ENCODE measurements at places on chromosomes 12 and 14. TPM values are rescaled to one million over a fixed set of nuclear protein-coding genes. Genes with fewer than 3 reads are reported as not detected.

Gene STRN3
- polyA plus RNA-seq, result 14.8 TPM

Gene CISTR
- polyA plus RNA-seq, result not detected

Gene ABCC9
- 11.7 TPM for polyA plus RNA-seq

Gene TXNDC16
- 2.6 TPM for polyA plus RNA-seq

Gene FGF23
- polyA plus RNA-seq, result not detected

Gene CELA1
- not detected for polyA plus RNA-seq

Gene KLRF2
- polyA plus RNA-seq, result not detected

Gene RAD9B
- polyA plus RNA-seq, result 0.13 TPM

Gene LHX5
- 0.10 TPM for polyA plus RNA-seq

Gene IL22
- polyA plus RNA-seq, result not detected

Gene RARG
- 31.0 TPM for polyA plus RNA-seq

Gene CEBPE
- polyA plus RNA-seq, result 2.8 TPM

Gene AKAP5
- polyA plus RNA-seq, result 0.16 TPM

Gene HHIPL1
- 1.1 TPM for polyA plus RNA-seq

Gene OAS1
- polyA plus RNA-seq, result 6.6 TPM

Gene HCAR1
- 3.0 TPM for polyA plus RNA-seq

Gene LRIG3
- polyA plus RNA-seq, result 8.0 TPM

Gene TSPAN8
- 38.5 TPM for polyA plus RNA-seq

Gene RNASE4
- 117 TPM for polyA plus RNA-seq

Gene LBHD2
- 3.6 TPM for polyA plus RNA-seq

Gene CATSPERB
- 11.4 TPM for polyA plus RNA-seq

Gene JAG2
- 8.8 TPM for polyA plus RNA-seq

Gene ZBTB42
- polyA plus RNA-seq, result 2.8 TPM

Gene FITM1
- polyA plus RNA-seq, result not detected

Gene TAS2R13
- polyA plus RNA-seq, result not detected

Gene PMCH
- not detected for polyA plus RNA-seq

Gene RNU4-1
- not detected for polyA plus RNA-seq

Gene ANKRD33
- polyA plus RNA-seq, result not detected

Gene BEGAIN
- polyA plus RNA-seq, result 0.85 TPM

Gene ADAM21
- 0.03 TPM for polyA plus RNA-seq

Gene RPS26
- 1,152 TPM for polyA plus RNA-seq

Gene COCH
- 3.3 TPM for polyA plus RNA-seq

Gene AMIGO2
- polyA plus RNA-seq, result 3.6 TPM

Gene TSPAN11
- 0.89 TPM for polyA plus RNA-seq

Gene BIN2
- polyA plus RNA-seq, result 8.4 TPM

Gene WASHC4
- 12.8 TPM for polyA plus RNA-seq

Gene HOXC10
- polyA plus RNA-seq, result 0.22 TPM

Gene PLCZ1
- not detected for polyA plus RNA-seq

Gene SLC5A8
- polyA plus RNA-seq, result not detected

Gene ASCL1
- not detected for polyA plus RNA-seq

Gene POLE
- polyA plus RNA-seq, result 13.7 TPM

Gene SMAGP
- 12.9 TPM for polyA plus RNA-seq

Gene PDE3A
- 2.0 TPM for polyA plus RNA-seq

Gene ASIC1
- polyA plus RNA-seq, result 0.38 TPM

Gene KLRG1
- polyA plus RNA-seq, result 0.87 TPM

Gene CAPZA3
- polyA plus RNA-seq, result not detected

Gene LRP1-AS
- polyA plus RNA-seq, result not detected

Gene PTCSC3
- polyA plus RNA-seq, result not detected

Gene WNT1
- not detected for polyA plus RNA-seq

Gene CHGA
- polyA plus RNA-seq, result 41.3 TPM

Measured in adipose tissue (tissue), 3 donors.